ENCODE measurements at places on chromosomes 5 and 9.

DNA sequence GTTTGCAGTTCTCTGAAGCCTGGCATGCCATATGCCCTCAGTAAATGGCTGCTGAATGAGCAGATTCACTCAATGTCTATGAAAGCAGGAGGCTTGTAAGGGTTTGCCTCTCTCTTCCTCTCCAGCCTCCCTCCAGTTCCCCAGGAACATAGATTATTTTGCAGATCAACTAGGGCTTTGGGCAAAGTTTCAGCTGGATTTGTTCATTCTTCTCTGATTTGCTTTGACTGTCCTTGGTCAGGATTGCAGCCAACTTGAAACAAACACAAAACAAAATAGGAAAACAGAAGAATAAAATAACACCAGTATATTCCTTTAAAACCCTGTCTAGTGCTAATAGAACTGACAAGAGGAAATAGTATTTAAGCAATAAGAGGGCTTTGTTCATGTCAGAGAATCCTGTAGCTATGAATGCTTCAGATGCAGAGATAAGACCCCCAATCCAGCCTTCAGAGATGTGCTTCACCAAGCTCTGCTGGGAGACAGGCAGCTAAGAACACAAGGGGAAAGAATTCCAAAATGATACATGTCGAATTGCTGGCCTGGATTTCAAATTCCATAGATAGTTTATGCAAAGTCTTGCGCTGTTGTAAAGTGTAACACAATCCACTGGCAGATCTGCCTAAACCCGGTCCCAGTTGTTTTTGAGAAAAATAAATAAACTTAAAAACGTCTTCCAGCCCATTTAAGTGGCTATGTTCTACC, 174.3 kb downstream of the PAPPA start:
- DNase-seq, result no peak

DNA sequence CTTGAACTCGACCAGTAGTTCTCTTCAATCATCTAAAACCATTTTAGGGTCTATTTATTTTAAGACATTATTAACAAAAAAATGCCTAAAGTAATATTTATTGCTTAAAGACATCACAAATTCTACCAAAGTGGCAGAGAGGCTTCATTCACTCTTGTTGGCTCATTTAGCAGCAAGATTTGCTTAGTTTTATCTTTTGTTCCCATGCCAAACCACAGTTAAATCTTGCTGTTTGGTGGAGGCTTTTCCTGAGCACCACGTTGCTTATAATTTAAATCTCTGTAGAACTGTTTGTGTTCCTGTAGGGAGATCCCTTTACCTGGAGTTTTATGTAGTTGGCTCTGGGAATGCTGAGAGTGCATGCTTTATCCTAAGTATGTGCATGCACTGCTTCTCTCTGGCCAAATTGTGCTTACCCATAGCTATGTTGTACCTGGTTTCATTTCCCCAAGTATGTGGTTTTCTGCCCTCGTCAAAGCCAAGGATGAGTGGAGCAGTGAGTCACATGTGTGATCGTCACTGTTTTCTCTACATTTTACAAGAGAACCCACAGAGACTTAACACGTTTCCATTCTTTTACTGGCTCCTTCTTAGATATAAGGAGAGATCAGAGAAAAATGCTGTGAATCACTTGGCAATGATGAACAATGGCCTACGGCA, 42.1 kb upstream of the MAST4 start:
- DNase-seq, result no peak

GRCh38 chr5:14870337-14871213, 1.0 kb downstream of the ANKH start:
- peak; percentile 46 for DNase-seq

- peak; percentile 71 for DNase-seq
These were observed 20.8 kb downstream of the DCANP1 start for GRCh38 chr5:135426102-135427082.

DNA sequence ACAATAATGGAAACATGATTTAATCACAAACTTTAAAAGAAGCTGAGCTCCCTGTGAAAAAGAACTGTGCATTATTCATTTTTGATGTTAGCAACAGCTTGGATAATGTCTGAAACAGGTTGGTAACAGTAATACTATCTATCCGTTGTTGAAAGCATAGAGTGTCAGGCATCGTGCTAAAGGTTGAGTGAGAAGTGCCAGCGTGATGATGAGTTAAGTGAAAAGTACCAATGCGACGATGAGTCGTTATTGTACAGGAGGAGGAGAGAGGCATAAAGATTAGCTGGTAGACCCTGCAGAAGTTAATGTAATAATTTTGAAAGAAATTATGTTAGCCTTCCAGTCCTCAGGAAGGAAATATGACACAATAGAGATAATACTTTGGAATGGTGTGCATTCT, 593.6 kb downstream of the MAT2B start:
- DNase-seq, result no peak

DNA sequence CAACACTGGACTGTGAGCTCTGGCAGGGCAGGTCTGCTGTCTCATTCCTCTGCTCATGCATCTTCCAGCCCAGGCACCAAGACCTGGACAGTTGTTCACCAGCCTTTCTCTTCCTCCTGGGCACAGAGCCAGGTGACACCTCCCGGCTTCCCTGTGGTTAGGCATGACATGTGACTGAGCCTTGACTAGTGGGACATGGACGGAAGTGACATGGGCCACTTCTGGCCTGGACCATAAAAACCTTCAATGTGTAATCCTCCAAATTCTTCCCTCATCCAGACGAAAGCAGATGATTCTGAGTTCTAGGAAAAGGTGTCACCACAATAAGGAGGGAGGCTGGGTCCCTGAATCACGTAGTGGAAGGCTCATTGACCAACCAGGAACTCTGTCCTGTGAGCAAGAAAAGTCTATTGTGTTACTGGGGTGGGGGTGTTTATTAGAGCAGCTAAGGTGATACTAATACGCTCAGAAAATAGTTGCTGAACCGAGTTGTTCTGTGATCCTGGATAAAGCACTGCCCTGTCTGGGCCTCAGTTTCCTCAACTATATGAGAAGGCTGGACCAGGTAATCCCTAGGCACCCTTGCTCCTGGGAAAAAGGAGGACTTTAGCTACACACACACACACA, 26.6 kb upstream of the CRB2 start:
- no peak for DNase-seq

DNA sequence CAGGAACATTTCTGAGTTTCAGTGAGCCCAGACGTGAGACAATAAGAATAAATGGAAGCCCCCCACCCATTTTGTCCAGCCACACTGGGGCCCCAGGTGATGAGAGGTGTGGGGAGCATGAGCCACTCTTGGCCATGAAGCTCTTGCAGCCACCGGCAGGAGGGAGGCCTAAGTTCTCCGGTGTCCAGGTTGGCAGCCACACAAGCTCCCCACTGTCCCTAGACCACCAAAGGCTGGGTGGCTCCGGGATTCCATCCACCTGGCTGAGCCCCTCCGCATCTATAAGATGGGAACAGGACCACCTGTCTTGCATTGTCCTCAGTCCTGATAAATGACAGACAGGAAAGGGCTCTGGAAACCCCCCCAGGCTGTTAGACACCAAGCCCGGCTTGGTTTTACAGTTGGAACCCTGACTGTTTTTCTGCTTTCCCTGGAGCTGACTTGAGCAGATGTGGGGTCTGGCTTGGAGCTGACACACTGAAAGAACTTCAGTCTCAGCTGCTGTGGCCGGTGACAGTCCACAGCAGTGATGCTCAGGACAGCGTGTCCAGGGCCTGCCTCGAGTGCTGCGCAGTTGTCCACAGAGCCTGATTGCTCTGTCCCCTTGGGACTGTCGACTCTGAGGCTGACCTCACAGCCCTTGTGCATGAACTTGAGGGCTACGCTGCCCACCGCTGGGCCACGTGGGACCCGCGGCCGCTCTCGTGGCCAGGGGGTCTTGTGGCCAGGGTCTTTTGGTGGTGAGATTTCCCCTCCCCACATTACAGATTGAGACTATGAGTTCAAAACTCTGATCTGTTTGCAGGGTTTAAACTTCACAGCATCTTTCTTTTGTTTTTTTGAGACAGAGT, 74.8 kb downstream of the PSMB7 start:
- DNase-seq, result peak; percentile 51

- no peak for DNase-seq
These were observed 173.5 kb upstream of the NREP start for GRCh38 chr5:111930449-111930848.

DNA sequence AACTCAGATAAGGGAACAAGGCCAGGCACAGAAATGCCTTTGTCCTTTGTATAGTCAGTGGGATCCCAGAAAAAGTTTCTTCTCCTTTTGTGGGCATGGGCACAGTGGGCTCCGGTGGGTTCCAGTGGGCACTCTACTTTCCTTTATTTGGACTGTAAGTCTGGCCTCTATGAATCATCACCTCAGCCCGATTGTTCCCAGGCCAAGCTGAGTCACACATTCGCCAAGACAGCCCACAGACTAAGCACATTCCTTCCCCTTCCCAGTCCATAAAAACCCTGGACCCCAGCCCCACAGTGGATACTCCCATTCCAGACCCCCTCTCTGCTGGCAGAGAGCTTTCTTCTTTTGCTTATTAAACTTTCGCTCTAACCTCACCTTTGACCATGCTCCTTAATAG, 165.0 kb downstream of the FBXL17 start:
- DNase-seq, result no peak

GRCh38 chr9:134272302-134273023, 53.8 kb upstream of the RXRA start:
- peak; percentile 81 for DNase-seq

- no peak for DNase-seq
These were observed 159.7 kb downstream of the SNCAIP start for GRCh38 chr5:122471752-122472061.

GRCh38 chr5:72557167-72558045, 50.2 kb upstream of the ZNF366 start:
- DNase-seq, result no peak
